ENCODE measurements at places on chromosomes 4 and X.

DNA sequence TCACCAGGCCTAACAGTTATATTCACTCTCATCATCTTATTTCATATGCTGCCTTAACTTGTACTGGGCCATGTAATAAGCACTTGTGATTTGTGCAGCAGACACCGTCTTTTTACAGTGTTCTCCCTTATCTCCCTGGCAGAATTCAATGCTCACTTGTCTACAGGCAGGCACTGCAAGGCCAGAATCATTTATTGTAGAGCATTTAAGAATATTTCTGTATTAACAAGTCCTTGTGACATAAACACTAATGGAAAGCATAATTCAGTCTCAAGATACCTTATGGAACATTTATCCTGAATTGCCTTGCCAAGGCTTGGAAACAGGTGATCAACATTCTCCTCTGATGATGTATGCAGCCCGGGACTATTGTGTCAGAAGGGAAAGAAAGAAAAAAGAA lies 808.9 kb downstream of the STPG2 start:
- no peak for DNase-seq

DNA sequence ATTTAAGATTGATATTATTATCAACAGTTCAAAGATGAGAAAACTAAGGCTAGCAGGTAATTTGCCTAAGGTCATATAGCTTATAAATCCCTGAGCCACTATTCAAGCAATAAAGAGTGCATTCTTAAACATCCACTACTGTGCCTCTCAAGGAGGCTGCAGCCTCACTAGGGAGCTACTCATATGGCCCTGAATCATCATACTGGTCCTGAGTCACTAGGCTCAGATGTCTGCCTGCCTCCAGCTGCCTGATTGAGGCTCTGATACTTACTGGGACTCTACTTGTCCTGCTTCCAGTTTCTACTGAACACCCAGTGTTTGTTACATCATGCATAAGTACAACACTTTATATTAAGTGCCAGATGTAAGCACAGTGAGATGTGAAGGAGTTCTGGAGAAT lies 110.7 kb downstream of the AASDH start:
- DNase-seq, result no peak

DNA sequence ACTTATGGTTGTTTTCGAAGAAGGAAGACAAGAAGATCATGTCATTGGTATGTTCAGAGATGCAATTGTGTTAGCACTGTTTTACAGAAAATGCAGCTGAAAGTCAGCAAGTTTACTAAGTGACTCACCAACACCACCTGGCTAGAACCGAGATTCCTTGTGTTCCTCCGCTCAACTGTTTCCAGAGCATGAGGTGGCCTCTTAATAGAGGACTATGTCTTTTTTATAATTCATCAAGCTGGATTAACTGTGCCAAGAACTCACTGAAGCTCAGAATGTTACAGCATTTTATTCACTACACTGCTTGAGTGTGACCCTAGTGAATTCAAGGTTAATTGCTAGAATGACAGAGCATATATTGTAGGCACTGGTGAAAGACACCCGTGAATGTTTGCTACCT lies 1573.5 kb upstream of the TENM3 start:
- DNase-seq, result no peak

DNA sequence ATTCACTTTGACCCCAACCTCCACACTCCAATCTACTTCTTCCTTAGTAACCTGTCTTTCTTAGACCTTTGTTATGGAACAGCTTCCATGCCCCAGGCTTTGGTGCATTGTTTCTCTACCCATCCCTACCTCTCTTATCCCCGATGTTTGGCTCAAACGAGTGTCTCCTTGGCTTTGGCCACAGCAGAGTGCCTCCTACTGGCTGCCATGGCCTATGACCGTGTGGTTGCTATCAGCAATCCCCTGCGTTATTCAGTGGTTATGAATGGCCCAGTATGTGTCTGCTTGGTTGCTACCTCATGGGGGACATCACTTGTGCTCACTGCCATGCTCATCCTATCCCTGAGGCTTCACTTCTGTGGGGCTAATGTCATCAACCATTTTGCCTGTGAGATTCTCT lies 344 bp downstream of the OR13H1 start:
- DNase-seq, result no peak

DNA sequence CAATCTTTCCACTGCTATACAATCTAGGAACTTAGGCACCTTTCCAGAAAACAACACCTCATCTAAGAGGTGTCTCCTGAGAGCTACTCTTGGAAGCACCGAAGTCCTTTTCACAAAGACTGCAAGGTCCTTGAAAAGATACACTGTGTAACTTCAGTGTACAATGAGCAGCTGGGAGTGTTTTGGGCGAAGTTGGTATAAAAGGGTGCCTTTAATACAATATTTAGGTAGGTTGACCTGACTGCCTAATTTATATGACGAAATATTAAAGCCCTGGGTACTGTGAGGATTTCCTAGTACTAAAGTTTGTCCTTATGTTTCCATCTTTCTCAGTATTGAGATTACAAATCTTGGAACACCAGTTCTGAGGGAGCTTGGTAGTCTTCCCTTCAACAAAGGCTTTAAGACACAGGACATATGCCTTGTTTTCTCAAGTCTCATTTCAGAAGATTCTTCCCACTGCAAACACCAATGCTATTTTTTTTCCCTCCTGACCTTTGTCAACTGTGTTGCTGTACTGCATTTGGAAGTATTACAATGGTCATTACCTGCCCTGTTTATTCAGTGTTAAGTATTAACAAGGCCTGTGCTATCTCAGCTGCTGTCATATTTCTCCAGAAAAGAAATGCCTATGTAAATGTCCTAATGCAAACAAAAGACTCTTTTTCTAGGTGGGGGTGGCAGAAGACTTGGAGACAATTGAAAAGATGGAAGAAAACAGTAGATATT lies 134.2 kb downstream of the MAML3 start:
- no peak for DNase-seq

- DNase-seq, result no peak
Measured at GRCh38 chr4:39054497-39054896, 7.5 kb upstream of the KLHL5 start.

Data from activated CD4-positive, alpha-beta T cell treated with anti-CD3 and anti-CD28 coated beads for 1 hour (primary cell).